ENCODE measurements at places on chromosomes 5 and 9.
A peak's percentile ranks its signal among the peaks of the same experiment; 100 is the strongest.

- no peak for DNase-seq
These were observed 15.4 kb upstream of the ACOT12 start for GRCh38 chr5:81409361-81409760.

DNA sequence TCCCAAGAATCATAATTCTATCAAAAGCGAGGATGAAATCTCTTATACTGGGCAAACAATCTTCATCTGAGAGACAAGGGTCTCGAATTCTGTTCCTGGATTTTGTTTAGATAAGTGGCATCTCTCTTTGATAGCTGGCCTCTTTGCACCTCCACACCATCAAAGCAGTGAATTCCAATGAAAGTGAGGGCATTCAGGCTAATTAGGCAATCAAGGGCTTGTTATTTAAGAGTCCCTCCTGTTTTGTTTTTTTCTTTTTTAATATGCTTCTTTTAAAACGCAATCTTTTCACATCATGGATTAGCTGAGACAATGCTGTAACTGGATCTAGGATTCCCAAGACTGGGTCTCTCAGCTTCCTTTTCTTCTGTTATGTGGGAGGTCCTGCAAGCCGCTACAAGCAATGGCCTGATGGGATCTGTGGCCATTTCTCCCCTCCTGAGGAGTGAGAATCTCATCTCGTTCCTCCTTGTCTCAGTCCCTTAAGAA is 67.9 kb downstream of the TNC start:
- DNase-seq = no peak

- no peak for DNase-seq
These were observed 244.7 kb downstream of the SEC61B start for GRCh38 chr9:99466781-99467180.

GRCh38 chr5:96094904-96095303 is 133.3 kb upstream of the ELL2 start:
- no peak for DNase-seq

DNA sequence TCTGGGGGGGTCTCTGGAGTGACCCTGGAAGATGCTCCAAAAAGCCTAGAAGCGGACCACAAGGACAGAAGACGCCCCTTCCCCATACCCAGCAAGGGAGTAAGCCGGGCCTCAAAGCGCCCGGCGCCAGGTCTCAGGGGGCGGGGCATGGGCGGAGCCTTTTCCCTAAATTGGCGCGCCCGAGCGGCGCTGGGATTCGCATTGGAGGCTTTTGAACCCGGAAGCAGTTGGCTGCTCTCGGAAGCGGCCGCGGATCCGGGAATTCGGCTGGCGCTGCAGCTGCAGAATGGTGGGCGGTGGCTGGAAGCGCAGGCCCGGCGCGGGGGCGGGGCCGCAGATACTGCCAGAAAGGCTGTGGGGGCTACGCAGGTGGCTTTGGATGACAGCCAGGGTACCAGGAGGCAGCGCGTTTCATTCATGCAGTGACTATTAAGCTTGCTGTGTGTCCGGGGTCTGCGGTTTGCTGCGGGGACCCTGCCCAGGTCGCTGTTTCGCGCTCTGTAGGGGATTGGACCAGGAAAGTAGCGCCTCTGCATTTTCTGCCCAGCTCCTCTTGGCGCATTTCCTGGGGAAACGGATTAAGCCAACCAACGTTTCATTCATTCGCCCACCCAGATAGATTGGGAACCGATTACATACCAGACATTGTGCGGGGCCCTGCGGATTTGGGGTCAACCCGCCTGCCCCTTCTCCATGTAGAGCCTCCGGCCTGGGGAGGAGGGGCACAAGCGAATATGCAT is 83.0 kb upstream of the FREM1 start:
- DNase-seq = peak; percentile 37

DNA sequence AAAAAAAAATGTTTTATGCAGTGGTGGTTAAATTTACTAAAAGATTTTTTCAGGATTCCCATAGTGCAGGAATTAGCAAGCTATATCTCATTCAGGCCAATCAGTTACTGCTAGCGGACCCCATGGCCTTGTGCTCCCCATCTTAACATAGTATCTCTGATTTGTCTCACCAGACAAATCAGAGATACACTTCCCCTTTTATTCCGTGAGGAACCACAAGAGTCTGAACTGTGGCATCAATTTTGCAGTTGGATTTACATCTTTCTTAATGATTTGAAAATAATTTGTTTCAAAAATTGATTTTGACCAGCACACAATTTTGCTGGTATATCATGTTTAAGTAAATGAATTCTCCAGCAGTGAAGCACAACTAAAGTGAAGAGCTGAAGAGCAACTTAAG is 17.9 kb downstream of the ITGA1 start:
- no peak for DNase-seq

- no peak for DNase-seq
These were observed 23.9 kb upstream of the IL7R start for GRCh38 chr5:35832762-35833161.

- DNase-seq = no peak
These were observed 133.4 kb upstream of the OTULINL start for GRCh38 chr5:14447958-14448911.

DNA sequence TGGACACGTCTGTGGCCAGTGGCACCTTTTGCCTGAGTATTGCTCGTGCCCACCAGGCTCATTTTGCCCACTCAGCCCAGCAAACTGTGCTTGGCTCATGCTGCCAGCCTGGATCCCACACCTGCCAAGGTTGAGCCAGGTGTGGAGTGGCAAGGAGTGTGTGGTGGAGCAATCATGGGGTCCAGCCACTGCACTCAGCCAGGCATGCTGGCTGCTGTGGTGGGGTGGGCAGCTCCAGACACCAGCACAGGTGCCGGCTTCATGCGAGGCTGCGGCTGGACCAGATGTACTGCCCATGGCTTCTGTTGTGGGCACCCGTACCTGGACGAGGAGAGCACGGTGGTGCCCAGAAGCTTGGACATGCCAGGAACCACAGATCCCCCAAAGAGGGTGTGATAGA is 364.1 kb downstream of the TMEM38B start:
- no peak for DNase-seq

- no peak for DNase-seq
These were observed 27.3 kb upstream of the GRHPR start for GRCh38 chr9:37395229-37395628.

DNA sequence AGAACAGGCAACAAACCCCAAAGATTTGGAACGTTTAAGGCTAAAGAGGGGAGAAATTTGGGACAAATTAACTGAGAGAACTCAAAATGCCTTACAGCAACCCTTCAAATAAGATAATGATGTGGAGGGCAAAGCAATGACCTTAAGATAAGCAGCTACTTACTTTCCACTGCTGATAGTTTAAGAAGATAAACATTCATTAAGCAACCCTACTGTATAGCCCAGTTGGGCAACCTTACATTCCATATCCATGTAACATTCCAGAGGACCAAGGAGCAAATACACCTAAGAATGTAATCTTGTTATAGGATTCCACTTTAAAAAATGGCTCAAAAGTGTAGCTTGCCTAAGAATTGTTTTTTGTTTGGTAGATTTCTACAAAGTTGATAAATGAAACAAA is 14.8 kb downstream of the ETF1 start:
- no peak for DNase-seq

- no peak for DNase-seq
These were observed 258.5 kb downstream of the AGTPBP1 start for GRCh38 chr9:85483208-85483607.

DNA sequence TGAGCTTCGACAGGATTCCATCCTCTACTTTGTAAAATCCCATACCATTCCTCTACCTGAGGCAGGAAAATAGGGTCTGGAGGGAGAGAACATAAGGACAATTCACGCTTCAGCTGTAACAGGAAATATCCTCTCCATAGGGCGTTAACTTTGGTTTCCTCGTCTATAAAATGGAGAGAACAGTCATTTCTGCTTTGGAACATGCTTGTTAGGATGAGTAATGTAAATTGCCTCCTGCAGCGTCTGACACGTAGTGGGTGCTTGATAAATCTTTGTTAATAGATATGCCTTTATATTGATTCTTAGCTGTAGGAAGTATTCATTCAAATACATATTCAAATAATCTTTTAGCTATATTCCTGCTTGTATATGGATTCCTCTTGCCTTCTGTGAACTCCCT is 711 bp upstream of the SUB1 start:
- no peak for DNase-seq

GRCh38 chr5:154410786-154411185 is 35.0 kb upstream of the SAP30L start:
- no peak for DNase-seq

DNA sequence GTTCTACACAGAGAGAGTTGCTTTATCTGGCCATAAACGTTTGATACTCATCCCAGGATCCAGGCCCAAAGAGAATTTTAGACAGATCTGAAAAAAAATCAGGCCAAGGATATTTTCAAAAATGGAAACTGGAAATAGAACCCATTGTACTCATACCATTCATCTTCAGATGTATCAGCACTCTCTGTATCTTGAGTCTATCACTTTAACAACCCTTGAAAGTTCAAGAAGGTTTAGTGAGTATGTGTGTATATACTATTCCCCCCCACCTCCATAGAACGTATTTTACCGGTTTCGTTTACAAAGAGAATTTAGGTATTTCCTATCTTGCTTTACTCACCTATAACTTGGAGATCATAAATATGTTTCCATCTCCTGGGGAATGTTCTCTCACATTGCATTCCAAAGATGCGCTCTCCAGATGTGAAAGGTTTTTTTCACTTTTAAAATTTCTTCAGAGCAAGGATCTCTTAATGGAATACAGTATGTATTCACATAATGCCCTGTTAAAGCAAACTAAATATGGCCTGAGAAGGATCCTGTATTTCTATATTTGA is 105.5 kb upstream of the TUT7 start:
- no peak for DNase-seq

- DNase-seq = no peak
These were observed 1.3 kb downstream of the CCT5 start for GRCh38 chr5:10251405-10251804.

- DNase-seq = no peak
These were observed 441.5 kb upstream of the CDH9 start for GRCh38 chr5:27479859-27480258.

DNA sequence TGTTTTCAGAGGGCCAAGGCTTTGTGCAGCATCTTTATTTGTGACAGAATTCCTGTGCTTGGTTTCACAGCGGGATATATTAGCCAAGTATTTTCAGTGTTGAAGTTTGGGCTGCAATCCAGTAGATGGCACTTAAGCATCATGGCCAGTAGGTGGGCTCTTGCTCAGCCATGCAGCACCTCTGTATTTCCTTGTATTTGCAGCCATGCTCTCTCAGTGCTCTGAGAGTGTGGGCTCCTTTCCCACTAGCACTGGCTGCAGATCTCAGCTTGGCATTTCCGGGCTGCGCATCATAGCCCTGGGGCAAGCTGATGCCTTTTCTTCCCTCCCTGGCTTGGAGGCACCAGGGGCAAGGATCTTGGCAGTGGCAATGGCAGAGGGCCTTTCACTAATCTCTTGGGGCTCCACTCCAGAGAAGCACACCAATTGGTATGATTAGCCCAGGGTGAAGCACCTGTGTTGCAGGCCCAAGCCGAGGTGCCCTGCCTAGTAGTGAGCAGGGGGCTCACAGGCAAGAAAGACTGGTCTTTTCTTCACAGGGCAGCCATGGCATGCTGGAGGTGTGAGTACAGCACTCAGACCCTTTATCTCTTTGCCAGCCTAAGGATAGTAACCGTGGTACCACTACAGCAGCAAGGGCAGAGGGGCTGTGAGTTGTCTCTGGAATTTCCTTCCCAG is 48.3 kb downstream of the SLCO6A1 start:
- no peak for DNase-seq

- no peak for DNase-seq
These were observed 80.5 kb downstream of the SH3RF2 start for GRCh38 chr5:146016764-146017484.

DNA sequence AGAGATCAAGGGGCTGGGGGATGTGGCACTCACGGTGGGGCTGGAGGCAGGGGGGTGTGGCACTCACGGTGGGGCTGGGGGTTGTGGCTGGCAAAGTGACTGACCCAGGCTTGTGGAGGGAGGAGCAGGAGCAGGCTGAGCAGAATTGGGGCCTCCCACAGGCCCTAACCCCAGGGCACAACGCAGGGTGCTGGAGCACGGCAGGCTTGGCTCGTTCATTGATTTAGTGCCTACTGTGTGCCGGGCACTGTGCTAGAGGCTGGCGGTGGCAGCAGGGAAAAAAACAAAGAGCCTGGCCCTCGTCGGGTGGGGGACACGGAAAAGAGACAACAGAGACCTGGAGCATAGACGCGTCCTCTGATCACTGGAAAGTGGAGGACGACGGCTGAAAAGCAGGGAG is 80.9 kb downstream of the HMCN2 start:
- no peak for DNase-seq

- no peak for DNase-seq
These were observed 995.4 kb upstream of the ACO1 start for GRCh38 chr9:31389075-31389474.

DNA sequence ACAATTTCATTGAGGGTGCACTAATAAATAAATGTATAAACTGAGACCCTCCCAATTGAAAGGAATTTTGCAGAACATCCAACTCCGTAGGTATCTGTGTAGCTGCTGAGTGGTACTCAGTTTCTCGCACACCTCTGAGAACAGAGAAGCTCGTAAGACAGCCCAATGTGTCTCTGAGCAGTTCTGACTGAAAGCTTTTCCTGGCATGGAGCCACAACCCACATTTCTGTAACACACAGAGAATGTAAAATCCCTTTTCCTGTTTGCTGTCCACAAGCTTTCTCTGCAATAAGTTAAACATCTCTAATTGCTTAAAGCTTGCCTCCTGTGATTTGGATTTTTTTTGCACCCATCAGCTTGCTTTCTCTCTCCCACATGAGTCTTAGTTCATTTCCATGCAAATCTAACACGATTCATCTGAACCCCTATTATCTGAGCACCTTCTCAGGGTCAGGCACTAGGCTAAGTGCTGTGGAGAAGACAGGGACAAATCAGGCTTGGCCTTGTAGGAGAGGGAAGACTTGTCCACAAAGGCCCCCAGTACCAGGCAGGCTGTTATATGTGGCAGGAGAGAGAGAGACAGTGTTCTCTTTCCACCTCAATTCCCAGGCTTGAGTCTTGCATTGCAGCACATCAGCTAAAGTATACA is 44.2 kb upstream of the COL15A1 start:
- DNase-seq = no peak

GRCh38 chr5:36214436-36214835 is 27.3 kb downstream of the NADK2 start:
- DNase-seq = peak; percentile 19

DNA sequence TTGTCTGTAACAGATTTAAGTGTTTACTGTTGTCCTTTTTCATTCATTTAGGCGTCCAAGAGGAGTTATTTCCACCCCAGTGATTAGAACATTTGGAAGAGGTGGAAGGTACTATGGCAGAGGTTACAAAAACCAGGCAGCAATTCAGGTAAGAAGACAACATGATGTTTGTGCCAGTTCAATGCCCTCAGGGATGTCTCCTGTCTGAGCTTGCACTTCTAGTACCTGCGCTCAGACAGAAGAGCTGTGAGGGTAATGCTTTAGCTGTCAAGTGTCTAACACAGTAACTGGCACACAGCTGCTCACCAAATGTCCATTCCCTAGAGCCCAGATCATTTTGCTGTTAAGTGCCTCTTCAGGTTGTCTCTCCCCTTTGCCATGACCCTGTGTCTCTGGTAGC is 14.2 kb upstream of the PHF2 start:
- no peak for DNase-seq

DNA sequence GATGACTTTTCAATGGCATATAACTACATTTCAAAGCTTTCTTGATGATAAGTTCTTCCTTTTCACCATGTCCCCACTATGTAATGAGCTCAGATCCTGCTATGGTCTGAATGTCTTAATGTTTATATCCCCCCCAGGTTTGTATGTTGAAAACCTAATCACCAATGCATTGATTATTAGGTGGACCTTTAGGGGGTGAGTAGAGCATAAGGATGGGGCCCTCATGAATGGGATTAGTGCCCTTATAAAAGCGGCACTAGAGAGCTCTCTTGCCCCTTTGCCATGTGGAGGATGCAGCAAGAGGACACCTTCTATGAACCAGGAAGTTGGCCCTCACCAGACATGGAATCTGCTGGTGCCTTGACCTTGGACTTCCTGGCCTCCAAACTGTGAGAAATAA is 316.8 kb downstream of the ARHGEF28 start:
- no peak for DNase-seq

All from hematopoietic multipotent progenitor cell treated with erythropoietin and hydrocortisone succinate and interleukin-3 and kit ligand, for 15 days (in vitro differentiated cells).